Amniotic epithelial cell (primary cell): ENCODE measurements at places on chromosomes 6 and 20.

DNA sequence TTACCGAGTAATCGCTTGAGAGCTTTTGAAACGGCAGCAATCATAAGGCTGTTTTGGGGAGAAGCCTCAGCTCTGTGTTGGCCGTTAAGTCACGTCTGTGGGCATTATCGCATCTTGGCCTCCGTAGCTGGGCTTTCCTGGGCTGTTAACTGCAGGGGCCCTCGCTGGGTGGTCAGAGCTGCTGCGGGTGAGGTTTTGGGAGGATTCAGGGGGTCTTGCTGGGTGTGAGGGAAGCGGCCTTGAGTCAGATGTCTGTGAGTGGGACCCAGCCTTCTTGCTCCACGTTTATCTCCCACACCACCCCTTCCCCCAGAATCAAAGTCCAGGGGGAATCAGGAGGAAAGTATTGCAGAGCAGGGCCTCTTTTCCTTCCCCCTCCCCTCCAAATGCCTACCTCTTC lies 3.2 kb upstream of the APCDD1L start:
- DNase-seq: no peak

GRCh38 chr6:29665942-29666825 lies 9.3 kb downstream of the MOG start:
- DNase-seq: no peak

DNA sequence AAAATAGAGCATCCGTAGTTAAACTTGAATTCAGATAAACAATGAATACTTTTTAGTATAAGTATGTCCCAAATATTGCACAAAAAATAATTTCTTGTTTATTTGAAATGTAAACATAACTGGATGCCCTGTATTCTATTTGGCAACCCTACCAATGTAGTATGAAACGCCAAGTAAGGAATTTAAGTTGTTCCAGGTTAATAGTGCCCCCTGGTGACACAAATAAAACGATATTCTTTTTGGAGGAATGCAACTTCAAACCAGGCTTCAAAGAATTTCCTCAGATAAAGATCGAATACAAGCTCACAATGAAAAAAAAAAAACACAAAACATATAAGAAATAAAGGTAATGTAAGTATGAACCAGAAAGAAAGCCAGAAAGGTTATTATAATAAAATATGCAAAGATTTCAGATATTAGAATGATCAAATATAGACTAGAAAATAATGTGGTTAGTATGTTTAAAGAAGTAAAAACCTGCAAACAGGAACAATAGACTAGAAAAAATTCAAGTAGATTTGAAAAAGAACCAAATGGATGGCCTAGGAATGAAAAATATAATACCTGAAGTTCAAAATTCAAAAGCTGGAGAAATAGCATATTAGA lies 18.4 kb upstream of the AKAP7 start:
- peak; percentile 70 for DNase-seq

DNA sequence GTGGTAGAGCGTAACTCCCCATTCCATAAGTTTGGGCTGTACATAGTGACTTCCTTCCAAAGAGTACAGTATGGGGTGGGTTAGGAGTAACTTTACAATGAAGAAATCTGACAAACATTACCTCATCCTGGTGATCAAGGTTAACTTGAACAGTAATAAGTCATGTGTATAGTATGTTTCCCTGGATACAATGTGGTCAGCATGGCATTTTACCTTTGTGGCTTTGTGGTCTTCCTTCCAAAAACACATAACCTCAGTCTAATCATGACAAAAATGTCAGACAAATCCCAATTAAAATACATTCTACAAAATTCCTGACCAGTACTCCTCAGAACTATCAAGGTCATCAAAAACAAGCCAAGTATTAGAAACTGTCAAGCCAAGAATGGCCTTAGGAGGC lies 225.1 kb downstream of the UBE3D start:
- peak; percentile 5 for DNase-seq

GRCh38 chr6:87916446-87916845 lies 131.2 kb upstream of the SPACA1 start:
- DNase-seq: no peak

- DNase-seq: peak; percentile 80
Measured at GRCh38 chr6:35297601-35298481, at the start of gene DEF6. Gene DEF6, plus strand, starts transcription at chr6:35297818. Its CDS starts 39 bp downstream, at chr6:35297857.

DNA sequence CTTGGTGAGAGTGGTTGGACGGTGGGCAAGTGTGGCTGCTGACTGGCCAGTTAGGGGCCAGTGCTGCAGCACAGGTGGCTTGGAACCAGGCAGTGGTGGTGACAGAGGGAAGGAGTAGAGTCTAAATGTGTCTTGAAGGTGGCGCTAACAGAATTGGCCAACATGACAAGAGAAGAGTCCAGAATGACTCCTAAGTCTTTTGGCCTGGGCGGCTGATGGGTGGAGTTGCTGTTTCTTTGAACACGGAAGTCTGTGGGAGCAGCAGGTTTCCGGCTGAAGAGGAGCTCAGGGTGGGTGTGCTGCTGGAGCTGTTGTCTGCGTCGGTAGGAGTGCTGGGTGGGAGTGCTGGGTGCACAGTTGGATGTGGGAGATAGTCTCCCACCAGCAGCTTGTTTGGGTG lies 10.1 kb downstream of the LSM14B start:
- DNase-seq: no peak

DNA sequence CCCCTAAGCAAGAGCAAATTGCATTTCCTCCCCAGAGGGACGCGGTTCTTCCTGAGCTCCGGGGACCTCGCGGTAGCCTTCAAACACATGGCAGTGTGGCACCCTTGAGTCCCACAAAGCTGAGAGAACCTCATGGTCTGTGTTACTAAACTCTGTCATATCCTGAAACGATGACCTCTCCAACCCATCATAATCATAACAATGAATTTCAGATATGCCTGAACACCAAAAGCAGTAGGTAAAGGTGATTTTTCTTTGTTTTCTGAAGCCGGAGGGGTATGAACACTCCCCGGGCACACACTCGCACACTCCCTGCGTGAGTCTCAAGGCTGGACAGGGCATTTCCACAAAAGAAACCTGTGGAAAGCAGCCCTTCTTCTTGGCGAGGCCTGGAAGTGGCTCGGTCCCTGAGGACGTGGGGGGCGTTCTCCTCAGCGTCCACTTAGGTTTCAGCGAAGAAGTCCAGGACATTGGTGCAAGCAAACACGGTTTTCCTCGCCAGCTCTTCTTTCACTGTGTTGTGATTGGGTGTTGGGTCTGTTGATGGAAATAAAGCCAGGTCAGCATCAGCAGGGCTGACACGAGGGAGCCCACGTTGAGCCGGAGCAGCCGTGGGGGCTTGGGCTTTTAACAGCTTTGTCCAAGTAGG lies 183.4 kb downstream of the ERMARD start:
- no peak for DNase-seq

GRCh38 chr6:122609881-122610689 lies at the start of gene PKIB:
Gene PKIB, plus strand, starts transcription at chr6:122610405. Its CDS starts 107,390 bp downstream, at chr6:122717795.
- DNase-seq: peak; percentile 33

- DNase-seq: peak; percentile 40
Measured at GRCh38 chr20:52422574-52423336, 231.2 kb upstream of the ZFP64 start.

DNA sequence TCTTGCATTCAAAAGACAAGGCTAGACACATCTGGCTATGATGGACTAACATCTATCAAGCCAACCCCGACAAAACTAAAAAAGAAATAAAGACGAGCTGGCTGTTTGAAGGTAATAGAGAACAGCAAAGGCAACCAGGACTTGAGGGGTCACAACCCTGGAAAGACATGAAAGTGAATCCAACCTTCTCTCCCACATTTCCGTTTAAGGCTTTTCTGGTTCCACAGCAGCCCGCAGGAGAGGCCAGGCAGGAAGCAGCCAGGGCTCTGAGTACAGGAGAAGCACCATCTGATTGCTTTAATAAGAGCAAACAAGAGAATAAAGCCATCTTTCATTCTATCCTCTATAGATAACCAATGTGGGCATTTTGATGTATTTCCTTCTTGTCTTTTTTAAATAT lies 14.3 kb downstream of the CNKSR3 start:
- no peak for DNase-seq

- DNase-seq: no peak
Measured at GRCh38 chr6:21371676-21372171, 221.8 kb upstream of the SOX4 start.

GRCh38 chr6:13848522-13849150 lies 34.3 kb upstream of the MCUR1 start:
- DNase-seq: no peak

DNA sequence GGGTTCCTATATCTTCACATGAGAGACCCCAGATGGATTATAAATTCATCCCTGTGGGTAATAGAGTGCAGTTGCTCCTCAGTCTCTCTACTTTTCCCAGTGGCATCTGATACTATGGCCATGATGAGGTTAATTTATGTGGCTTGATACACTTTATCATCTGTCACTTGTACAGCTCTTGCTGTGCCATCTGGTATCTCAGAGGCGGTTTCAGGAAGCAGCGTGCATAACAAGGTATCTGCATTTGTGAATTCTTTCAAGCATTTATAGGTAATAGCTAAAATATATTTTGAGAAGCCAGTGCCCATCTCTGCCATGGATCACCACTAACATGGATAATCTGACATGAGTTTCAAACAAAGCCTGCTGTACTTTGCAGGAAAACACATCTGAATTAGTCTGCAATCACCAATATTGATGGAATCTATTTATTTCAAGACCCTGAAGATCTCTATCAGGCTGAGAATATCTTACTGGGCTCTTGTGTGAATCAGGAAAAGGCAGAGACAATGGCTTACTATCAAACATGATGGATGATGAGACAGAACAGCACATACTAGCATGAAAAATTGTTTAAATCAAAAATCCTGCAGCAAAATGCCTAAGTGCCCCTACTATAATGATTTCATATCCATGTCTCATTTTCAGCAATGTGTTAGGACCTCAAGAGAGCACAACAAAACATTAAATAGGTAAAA lies 548.7 kb upstream of the MAP3K7 start:
- no peak for DNase-seq

DNA sequence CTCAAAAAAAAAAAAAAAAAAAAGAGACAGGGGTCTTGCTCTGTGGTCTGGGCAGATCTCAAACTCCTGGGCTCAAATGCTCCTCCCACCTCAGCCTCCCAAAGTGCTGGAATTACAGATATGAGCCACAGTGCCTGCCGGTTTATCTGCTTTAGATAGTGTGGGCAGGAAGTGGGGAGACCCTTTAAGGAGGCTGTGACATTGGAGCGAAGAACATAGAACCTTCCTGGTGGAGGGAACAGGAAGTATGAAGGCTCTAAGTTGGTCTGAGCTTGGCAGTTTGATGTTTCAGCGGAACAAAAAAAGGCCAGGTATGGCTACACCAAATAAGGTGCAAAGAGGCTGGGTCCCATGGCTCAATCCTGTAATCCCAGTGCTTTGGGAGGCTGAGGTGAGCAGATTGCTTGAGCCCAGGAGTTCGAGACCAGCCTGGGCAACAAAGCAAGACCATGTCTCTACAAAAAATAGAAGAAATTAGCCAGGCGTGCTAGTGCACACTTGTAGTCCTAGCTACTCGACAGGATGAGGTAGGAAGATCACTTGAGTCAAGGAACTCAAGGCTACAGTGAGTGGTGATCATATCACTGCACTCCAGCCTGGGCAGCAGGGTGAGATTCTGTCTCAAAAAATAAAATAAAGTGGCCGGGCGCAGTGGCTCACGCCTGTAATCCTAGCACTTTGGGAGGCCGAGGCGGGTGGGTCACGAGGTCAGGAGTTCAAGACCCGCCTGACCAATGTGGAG lies 8.7 kb upstream of the ZMYND8 start:
- no peak for DNase-seq

DNA sequence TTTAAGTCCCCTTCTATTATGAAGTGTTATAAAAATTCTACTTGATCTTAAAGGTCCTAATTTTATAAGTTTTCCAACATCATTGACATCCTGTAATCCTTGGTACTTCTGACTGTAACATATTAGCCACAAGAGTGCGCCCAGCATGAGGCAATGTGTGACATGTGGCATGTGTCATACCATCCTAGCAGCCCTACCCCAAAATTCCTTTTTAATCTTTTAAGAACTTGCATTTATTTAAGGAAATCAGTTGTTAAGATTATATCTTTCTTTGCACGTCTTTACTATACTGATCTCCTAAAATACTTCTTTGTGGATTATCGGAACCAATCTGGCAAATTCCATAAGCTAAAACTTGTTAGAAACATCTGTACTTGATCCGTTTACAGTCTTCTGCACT lies 167.1 kb upstream of the SLC24A3 start:
- DNase-seq: no peak

- no peak for DNase-seq
Measured at GRCh38 chr20:44993343-44993742, 27.0 kb downstream of the STK4 start.

DNA sequence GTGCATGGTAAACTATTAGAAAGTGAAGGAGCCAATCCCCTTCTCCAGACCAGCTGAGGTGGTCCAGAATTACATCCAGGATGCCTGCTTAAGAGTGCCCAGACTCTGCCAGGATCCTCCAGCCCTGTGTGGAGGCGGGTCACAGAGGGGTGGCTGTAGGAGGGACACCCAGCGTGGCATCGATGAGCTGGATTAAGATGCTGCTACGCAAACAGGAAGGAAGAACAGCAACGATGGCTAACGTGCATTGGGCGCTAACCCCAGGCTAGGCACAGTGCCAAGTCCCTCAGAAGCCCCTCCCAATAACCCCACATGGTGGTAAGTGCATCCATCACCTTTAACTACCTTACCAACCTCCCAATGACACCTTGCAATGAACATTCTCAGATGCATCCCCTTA lies 63.9 kb upstream of the MRPS10 start:
- no peak for DNase-seq

GRCh38 chr6:18207949-18208348 lies 52.7 kb downstream of the KDM1B start:
- DNase-seq: no peak

GRCh38 chr6:56699066-56699654 lies 56.5 kb upstream of the DST start:
- peak; percentile 45 for DNase-seq

GRCh38 chr6:56366141-56366852 lies 118.9 kb upstream of the COL21A1 start:
- no peak for DNase-seq

- DNase-seq: peak; percentile 56
Measured at GRCh38 chr20:61934716-61935530, 130.8 kb downstream of the TAF4 start.

GRCh38 chr6:79803917-79804316 lies 143.4 kb downstream of the ELOVL4 start:
- DNase-seq: no peak

GRCh38 chr20:13061381-13061780 lies 52.6 kb downstream of the SPTLC3 start:
- DNase-seq: no peak

DNA sequence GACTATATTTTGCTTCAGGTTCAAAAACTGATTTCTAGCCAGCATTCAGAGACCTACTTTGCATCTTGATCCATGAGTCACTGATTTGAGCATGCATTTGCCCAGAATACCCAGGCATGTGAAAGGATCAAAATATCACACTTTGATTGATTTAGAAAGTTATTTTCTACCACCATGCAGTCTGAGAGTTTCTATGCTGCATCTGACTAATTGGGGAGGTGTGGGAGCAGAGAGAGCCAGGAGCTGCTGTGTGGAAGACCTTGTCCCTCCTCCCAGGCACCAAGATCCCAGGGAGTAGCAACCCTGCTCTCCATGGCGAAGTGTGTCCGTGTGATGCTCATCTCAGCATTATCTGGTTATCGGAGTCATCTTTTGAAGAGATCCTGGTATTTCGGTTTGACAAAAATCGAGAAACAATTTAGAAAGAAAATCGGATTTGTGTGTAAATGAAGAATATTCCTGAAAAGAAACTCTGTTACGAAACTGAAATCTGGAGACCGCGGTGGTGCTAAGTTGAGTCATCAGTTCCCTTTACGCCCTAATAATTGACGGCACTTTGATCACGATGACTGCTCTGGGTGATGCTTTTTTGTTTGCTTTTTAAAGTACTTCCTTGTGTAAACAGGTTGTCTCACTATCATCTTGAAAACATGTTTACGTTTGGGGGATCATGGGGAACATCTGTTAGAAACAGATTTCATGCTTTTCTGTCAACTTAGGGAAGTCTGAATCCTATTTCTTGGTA lies 193.4 kb downstream of the BACH2 start:
- no peak for DNase-seq
